ENCODE measurements at places on chromosomes 5 and 9. TPM values are rescaled to one million over a fixed set of nuclear protein-coding genes. Genes with fewer than 3 reads are reported as not detected.

Gene SERF1B
- 9.4 TPM for total RNA-seq

Gene SERF1A
- 5.0 TPM for total RNA-seq

Gene CDKN2A
- 21.2 TPM for total RNA-seq

Gene IRGM
- total RNA-seq, result 3.5 TPM

Gene GAPT
- not detected for total RNA-seq
